ENCODE measurements at places on chromosomes 11 and 22.
A peak's percentile ranks its signal among the peaks of the same experiment; 100 is the strongest.

GRCh38 chr22:19590696-19591095 lies 66.5 kb upstream of the CLDN5 start:
- no peak for DNase-seq

- no peak for DNase-seq
Measured at GRCh38 chr11:36450110-36450572, 59.9 kb downstream of the TRAF6 start.

GRCh38 chr11:34215806-34216453 lies 110.5 kb downstream of the NAT10 start:
- no peak for DNase-seq

GRCh38 chr11:12287009-12287373 lies 90.4 kb upstream of the PARVA start:
- DNase-seq, result peak; percentile 77

DNA sequence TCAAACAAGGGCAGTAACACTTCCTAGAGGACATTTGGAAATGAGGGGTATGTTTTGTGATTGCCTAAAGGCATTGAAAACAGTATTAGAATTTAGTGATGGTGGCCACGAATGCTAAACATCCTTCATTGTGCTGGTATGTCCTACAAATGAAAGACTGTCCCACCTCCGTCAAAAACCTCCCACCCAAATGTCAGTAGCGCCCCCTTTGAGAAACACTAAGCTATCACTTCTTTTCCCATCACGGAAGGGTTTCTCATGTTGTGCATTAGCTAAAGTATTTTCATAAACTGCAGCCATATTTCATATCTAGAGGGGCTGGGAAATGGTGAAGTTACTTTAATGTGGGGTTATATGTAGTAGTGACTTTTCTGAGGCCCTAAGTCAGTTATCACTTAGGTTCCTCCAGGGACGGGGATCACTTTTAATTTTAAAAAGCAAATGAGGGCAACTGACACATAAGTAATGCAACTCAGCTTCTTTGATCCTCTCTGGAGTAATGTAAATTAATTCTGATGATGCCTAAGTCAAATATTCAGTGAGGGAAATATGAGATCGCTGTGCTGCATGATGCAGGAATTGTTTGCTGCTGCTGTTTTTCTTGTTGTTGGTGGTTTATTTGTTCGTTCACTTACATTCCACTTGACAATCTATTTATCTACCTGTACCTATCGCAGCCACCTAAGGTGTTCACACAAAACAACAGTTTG lies 1403.4 kb upstream of the TENM4 start:
- no peak for DNase-seq

DNA sequence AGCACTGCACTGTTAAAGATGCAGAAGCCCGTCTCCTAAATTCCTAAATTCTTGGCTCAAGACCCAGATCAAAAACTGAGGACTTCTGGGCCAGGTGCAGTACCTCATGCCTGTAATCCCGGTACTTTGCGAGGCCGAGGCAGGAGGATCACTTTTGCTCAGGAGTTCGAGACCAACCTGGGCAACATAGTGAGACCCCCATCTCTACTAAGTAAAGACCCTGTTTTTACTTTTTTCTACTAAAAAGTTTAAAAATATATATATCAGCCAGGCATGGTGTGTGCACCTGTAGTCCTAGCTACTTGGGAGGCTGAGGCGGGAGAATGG lies 29.7 kb downstream of the PDGFB start:
- no peak for DNase-seq

- DNase-seq, result no peak
Measured at GRCh38 chr22:26977741-26978376, 320.5 kb downstream of the MIAT start.

DNA sequence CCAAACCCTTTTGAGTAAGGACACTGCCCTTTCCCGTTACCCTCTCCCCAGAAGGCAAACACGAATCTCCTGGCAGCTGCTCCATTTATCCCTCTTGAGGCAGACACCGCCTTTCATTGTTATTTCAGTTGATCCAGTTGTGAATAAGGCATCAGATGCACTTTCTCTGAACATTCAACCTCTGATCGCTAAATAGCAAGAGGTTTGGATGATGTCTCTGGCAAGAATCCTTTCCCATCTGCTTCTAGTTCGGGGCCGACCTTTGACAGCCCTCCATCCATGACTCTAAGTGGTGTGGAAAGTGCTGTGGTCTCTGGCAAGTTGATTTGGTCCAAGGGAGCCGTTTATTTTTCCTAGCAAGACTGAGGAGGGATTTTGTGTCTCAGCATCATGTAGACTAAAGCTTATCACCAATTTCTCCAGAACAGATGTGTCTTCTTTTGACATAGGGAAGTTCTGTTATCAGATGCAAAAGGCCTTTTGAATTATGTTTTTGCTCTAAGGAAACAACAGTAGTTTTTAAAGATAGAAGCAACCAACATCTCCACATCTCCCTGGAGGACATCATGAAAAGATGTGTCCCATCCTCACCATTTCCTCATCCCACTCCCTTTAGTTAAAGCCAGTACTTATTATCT lies 123.6 kb downstream of the CCDC34 start:
- no peak for DNase-seq

All from retinal pigment epithelial cell (primary cell).